ENCODE measurements at places on chromosomes 16 and 17.

- DNase-seq, result no peak
Measured at GRCh38 chr16:58198803-58199411, 1.0 kb upstream of the CSNK2A2 start.

DNA sequence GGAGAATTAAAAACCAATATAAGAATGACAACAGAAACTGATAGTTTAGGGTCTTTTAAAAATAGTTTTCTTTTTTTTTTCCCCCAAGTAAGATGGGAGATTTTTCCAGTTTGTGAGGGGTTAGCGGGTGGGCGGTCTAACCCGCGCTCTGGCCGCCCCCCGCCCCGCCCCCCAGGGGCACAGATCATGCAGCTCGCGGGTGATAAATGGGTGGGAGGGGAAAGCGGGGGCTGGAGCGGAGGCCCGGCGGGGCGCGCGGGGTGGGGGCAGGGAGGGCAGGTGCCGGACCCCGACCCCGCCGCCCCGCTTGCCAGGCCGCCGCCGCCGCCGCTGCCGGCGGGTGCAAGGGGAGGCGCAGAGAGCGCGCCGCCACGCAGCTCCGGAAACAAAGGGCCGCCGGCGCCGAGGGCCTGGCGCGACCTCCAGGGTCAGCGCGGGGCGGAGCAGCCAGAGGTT is 60.1 kb upstream of the GSE1 start:
- no peak for DNase-seq

DNA sequence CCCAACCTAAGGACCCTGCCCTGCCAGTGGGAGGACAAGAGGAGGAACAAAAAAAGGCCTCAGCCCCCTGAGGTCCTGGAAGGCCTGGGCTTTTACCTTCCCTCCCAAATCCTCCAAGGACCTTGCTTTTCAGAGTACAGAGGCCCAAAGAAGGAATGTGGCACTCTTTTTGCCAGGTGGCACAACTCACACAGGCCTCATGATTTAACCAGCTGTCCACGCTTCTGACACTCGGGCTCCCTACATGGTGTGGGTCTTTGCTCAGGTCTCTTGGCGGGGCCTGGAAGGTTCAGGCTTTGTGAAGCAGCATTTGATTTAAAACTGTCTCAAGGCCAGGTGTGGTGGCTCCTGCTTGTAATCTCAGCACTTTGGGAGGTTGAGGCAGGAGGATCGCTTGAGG is 120.6 kb downstream of the ABCC6 start:
- DNase-seq, result no peak

- no peak for DNase-seq
Measured at GRCh38 chr16:87210894-87211293, 106.3 kb downstream of the C16orf95 start.

DNA sequence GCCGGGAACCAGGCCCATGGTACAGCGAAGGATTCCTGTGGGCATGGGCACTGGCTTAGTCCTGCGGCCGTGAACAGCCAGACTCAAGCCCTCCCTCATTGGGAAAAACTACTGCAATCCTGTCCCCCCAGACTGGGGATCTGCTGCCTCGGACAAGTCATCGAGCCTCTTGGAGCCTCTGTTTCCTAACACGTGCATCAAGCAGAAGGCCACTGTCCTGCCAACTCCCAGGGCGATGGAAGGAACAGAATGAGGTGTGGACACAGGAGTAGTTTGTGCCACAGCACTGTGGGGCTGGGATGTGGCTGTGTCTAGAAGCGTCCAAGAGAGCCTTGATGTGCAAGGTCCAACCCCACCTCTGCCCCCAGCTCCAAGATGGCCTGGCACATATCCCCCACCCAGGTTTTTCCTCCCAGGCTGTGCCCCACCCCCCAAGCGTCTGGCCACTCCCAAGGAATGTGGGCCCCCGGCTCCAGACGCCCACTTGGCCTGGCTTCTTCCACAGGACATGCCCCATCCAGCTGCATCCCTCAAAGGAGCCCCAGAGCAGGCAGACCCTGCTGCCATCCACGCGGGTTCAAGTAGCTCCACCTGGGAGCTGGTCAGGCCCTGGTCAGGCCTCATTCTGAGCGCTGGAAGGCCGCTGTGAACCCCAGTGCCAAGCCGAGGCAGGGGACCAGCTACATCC is 3.4 kb downstream of the CAMKK1 start:
- no peak for DNase-seq

DNA sequence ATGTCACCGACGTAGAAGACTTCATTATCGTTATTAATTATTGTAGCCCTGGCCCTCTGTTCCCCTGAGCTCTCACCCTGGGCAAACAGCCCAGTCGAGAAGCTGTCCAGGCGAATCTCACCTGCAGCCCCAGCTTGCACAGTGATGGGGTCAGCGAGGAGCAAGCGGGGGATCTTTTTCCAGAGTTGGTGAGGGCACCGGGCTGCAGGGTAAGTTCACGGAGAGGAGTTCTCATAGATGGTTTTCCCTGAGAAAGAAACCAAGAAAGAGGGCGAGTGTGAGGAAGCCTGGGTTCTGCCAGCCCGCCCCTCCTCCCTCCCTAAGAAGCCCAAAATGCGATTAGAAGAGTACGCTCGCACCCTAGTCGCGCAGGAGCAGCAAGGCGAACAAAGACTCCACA is 436 bp downstream of the SPAG5 start:
- no peak for DNase-seq

DNA sequence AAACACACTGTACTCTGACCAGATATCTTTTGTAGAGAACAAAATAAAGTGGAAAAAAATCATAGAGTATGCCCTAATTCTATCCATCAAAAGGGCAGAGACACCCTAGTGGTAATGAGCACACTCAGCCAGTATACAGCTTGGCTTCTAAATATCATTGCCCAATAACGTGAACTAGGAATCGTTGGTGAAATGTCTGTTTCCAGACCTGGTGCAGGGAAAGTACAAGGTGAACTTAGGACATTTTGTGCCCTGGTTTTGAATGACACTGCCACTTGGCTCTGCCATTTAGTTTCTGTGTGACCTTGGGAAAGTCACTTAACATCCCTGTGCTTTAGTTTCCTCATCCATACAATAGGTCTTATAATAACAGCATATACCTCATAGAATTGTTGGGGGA is 13.7 kb downstream of the AMFR start:
- no peak for DNase-seq

GRCh38 chr16:67022531-67023214 is 6.3 kb upstream of the CBFB start:
- DNase-seq, result no peak

DNA sequence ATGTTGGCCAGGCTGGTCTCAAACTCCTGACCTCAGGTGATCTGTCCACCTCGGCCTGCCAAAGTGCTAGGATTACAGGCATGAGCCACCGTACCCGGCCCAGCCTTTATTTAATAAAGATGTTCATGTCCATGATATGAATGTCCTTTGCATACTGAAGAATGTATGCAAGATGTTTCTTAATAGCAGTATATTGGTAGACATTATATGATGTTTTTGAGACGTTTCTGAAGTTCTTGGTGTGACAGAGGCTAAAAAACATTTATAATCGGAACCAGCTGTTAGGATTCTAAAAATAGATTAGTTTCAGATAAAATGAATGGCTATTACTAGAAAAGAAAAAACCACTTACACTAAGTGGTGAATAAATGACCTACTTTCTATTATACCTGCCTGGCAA is 11.8 kb downstream of the PDZD9 start:
- no peak for DNase-seq

GRCh38 chr17:17865035-17865434 is 28.2 kb upstream of the SREBF1 start:
- DNase-seq, result no peak

DNA sequence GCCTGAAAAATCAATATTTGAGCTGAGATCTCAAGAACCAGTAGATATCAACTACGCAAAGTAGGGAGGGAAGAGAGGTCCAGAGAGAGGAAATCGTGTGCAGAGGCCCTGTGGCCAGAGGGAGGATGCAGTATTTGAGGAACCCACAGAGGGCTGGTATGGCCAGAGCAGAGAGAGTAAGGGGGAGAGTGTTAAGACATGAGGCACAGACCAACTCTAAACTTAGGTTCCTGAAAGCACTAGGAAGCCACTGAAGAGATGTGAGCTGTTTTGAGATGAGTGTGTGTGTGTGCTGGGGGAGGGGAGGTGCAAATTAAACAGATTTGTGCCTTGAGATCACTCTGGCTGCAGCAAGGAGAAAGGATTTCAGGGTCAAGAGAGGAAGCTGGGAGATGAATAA is 10.9 kb downstream of the SLC13A2 start:
- no peak for DNase-seq

GRCh38 chr16:68116256-68116867 is 31.2 kb downstream of the NFATC3 start:
- no peak for DNase-seq
